ENCODE measurements at places on chromosomes 3 and 15.

DNA sequence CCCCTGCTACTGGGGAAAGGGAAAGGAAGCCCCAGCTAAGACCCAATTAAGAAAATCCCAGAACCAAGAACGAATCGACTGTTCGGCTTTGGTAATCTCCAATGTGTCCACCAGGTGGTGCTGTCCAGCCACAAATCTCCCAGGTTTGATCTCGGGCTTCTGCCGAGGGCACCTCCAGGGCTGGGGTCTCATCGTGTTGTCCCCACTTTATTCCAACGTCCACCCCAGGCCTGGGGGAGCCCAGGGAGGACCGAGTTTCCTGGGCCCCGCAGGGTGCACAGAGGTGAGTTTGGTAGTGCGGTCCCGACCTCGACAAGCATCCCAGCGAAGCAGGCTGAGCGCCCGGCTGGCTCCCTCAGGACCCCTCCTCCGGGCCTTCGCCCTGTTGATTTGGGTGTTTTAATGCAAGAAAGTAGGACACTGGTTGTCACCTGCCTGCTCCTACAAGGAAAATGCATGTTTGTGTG lies 185.1 kb downstream of the GOLGA6L6 start:
- DNase-seq: peak; percentile 72

DNA sequence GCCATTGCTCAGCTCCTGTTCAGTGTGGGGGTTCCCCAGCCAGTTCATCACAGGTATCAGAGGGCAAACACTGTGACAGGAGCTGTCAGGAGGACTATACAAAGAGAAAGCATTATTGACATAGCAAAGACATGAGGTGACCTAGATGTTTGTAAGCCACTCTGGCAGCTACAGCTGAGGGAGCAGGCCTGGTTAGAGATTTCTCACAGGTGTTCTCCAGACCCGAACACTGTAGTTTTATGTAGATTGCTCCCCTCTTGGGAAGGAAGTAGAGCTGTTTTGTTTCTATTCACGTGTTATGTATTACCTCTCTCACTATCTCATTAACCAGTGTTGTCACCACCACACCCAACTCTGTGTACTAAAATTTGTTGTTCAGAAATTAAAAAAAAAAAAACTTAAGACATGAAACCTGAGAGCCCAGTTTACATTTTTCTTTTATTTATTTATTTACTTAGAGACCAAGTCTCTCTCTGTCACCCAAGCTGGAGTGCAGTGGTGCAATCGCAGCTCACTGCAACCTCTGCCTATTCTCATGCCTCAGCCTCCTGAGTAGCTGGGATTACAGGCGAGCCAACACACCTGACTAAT lies 123.7 kb downstream of the RBPMS2 start:
- no peak for DNase-seq

DNA sequence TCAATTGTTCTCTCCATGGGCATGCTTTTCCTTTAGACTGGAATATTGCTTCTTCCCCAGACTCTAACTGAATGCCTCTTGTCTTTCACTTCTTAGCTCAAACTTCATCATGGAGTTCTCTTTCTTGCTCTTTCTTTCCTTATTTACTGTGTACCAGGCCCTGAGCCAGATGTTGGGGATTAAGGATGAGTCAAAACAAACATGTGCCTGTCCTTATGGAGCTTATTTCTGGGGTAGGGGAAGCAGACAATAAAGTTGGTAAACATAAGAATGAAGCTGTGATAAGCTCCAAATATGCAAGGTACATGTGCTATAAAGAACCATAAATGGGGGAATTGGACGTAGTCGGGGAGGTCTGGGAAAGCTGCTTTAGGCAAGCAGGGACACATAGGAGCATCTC lies 145.8 kb downstream of the ALDH1A2 start:
- no peak for DNase-seq

GRCh38 chr3:126912491-126913195 lies 70.3 kb upstream of the PLXNA1 start:
- no peak for DNase-seq

- no peak for DNase-seq
Measured at GRCh38 chr15:65791335-65792137, 557 bp downstream of the DENND4A start.

DNA sequence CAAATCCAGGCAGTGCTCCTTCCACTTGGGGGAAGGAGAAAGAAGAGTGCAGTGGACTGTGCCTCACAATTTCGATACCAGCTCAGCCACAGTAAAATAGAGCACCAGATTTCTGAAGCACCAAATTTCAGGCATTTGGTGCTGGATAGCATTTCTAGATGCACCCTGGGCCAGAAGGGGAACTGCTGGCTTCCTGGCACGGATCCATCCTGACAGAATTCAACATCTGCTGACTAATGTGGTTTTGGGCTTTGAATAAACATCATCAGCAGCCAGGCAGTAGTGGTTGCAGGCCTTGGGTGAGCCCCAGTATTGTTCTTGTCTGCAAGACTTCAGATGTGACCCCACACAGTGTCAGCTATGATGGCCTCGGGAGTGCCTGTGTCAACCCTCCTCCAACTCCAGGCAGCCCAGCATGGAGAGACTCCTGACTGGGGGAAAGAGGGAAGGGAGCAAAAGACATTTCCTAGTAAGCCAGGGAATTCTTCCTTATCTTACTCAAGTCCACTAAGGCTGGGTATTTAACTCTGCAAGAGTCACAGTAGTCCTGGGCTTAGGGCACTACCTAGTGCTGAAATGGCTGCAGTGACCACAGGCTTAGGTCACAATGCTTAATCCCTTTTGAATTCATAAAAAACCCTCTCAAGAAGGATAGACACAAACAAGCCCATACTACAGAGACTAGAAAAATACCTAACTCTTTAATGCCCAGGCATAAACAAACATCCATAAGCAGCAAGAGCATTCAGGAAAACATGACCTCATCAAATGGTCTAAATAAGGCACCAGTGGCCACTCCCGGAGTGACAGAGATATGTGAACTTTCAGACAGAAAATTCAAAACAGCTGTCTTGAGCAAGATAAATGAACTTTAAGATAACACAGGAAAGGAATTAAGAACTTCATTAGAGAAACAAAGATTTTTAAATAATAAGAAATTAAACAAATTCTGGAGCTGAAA lies 74.7 kb downstream of the SPATA16 start:
- no peak for DNase-seq

DNA sequence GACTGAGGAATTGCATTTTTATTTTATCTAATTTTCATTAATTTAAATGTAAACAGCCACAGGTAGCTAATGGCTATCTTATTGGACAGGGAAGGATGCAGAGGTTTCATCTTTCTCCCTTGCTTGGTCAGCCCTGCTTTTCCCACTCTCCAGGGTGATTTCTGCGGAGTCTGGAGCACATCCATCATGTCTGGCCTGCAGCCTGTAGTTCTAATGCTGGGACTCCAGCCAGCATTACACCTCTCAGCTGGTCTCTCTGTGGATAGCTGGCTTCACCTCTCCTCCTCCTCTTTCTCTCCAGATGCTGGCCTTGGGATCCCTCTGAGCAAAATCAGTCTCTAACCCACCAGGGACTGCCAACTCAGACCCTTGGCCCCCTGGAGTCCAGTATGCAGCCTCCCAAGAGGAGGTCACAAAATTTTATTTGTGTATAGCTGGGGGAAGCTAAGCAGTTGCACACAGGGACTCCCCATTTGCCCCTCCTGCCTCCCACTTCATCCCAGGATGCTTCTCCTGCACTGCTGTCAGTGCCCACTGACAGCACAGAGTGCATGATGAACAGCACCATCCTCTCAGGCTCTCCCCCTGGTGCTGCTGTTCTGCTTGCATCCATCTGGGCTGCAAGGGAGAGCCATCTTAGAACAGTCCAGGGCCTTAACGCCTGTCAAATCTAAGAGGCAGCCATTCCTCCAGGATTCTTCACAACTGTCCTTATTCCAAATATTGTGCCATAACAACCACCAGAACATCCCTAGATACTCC lies 1.7 kb downstream of the BFSP2 start:
- no peak for DNase-seq

GRCh38 chr15:62889141-62889661 lies 153.3 kb upstream of the TPM1 start:
- DNase-seq: no peak

- DNase-seq: no peak
Measured at GRCh38 chr3:94117729-94118128, 54.9 kb downstream of the NSUN3 start.

DNA sequence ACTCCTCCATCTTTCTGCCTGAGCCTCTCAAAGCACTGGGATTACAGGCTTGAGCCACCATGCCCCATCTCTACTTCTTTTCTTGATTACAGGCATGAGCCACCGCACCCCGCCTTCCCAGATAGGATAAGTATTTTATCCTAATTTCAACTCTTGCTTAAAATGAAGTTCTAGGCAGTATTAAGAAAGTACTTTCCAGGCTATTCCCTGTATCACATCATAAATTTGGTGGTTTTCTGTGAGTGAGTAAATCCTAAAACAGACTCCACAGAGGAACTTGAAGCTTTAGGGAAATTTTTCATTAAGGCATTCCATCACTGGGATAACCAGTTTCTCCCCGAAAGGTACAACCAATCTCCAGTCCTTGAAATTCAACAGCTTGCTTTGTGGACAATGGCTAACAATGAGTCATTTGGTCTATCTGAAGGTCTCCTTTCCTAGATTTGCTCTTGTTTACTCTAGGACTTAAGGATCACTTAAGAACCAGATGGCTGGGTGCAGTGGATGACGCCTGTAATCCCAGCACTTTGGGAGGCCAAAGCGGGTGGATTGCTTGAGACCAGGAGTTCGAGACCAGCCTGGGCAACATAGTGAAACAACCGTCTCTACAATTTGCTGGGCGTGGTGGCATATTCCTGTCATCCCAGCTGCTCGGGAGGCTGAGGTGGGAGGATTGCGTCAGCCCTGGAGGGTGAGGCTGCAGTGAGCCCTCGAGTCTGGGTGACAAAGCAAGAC lies 49.7 kb upstream of the SKIL start:
- no peak for DNase-seq

- DNase-seq: no peak
Measured at GRCh38 chr15:98523912-98524662, 124.3 kb upstream of the IGF1R start.

DNA sequence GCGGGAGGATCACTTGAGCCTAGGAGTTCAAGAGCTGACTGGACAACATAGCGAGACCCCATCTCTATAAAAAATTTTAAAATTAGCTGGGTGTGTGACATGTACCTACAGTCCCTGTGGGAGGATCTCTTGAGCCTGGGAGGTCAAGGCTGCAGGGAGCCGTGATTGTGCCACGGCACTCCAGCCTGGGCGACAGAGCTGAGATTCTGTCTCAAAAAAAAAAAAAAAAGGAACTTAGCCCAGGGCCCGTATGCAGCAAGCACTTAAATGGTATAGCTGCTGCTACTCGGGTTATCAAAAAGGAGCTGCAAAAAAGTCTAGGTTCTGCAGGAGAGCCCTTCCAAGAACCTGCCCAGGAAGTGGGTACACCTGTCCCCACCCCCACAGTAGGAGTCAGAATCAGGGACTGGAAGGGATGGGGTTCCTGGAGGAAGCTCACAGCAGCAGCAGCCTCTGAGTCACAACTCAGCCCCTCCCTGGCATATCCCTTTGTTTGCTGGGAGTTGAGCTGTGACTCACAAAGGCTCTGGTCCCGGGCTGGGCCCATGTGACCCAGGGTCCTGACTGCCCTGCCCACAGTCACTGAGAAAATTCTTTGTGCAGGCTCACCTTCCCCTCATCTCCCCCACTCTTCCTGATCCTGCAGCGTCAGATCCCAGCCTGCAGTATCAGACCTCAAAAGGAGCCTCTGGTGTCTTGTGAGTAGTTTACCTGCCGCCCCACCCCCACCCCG lies at the start of gene SPATA12:
Gene SPATA12 (plus strand): TSS at position 576 of the 733 bp plus-strand sequence. CDS start 13,031 bp downstream, outside the sequence.
- DNase-seq: no peak

DNA sequence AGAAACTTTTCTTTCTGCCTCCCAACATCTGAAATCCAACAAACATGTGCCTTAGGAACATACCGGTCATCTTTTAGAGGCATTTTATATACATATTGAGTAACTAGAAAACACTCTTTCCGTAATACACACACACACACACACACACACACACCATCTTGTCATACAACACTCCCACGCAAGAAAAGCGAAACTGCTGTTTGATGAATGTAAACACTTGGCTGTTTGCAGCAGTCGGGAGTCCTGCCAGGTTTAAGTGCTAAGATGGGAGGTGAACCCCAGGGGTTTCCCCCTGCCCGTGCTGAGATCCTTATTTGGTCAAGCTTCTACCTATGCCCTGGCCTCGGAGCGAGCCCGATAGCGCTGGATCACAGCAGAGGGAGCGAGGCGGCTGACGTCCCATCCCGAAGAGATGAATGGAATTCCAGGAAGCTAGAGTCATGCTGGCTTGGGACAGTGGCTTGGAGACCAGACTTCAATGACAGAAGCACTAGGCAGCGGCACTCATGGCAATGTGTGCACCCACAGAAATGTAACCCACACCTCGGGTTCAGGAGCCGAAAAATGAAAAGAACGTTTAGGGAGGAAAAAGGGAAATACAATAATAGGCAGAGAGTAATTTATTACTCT lies 1.3 kb upstream of the THBS1 start:
- DNase-seq: no peak

DNA sequence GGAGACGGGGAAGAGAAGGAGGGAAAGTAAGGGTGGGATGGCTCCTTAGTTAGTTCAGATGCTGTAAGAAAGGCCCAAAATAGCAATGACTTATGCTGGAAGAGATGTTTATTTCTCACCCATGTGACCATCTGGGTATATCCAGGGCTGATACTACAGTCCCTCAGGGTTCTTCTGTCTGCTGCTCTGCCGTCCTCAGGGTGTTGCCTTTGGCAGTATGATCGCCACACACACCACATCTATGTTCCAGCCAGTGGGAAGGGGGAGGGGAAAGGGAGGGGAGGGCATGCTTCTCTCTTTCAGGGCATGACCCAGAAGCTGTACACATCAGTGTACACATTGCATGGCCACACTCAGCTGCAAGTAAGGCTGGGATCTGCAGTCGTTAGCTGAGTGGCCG lies 10.2 kb downstream of the CD276 start:
- DNase-seq: no peak

Data from T follicular helper cell (primary cell).